ENCODE measurements at places on chromosomes 5 and 9.
A peak's percentile ranks its signal among the peaks of the same experiment; 100 is the strongest.

GRCh38 chr9:32258482-32258881 lies 126.0 kb upstream of the ACO1 start:
- DNase-seq: no peak

DNA sequence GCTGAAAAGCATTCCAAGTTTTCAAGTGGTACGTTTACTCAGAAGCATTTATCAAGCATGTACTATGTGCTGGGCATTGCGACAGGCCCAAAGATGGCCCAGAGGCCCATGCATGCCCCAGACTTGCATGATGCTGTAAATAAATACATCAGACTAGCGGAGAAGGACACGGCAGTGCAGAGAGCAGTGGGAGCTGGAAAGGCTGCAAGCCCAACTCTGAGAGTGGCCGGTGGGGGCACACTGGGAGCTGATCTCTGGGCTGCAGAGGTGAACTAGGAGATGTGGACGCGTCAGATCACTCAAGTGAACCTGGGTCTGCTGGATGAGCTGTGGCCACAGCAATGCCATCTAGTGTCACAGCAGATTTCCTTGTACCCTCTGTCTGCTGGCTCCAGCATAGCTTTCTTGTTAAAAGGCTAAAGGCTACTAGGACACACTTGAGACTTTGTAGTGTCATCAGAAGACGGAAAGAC lies 246.9 kb downstream of the FANCC start:
- no peak for DNase-seq

DNA sequence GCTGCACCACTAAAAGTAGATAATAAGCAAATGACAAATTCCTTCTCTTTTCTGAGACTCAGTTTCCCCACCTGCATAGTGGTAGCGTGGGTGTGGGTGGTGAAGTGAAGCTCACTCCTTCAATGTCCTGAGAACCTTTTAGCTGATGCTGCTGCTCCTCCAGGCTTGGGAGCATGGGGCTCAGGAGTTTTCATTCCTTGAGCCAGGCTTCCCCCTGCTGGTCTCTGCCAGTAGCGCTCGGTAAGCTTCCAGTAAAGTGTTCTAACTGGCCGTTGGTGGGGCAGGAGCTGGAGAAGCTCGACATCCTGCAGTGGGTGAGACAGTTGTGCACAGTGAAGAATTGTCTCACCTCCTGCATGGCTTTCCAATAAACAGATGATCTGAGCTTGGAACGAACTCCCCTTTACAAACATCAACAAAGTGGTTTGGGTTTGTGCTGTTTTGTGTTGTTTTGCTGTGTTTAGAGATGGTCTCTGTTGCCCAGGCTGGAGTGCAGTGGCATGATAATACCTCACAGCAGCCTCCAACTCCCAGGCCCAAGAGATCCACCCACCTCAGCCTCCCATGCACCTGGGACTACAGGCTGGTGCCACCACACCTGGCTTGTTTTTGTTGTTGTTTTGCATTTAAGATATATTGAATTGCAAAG lies 34.6 kb downstream of the SPARC start:
- peak; percentile 67 for DNase-seq

DNA sequence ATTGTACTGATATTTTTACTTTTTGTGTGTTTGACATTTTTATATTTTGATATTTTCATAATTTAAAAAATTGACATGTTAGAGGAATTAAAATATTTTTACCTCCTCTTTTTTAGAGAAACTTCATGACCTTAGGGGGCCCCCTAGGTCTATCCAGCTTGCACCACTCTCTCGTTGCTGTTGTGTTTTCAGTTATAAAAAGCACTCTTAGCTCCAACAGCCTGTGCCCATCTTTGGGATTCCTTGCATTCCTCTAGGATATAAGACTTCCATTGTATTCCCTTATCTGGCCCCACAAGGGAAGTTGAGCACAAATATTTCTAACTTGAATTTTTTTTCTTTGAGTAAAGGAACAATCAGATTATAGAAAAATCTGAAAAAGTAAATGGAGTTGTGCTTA lies 245.3 kb downstream of the SH3GL2 start:
- no peak for DNase-seq

DNA sequence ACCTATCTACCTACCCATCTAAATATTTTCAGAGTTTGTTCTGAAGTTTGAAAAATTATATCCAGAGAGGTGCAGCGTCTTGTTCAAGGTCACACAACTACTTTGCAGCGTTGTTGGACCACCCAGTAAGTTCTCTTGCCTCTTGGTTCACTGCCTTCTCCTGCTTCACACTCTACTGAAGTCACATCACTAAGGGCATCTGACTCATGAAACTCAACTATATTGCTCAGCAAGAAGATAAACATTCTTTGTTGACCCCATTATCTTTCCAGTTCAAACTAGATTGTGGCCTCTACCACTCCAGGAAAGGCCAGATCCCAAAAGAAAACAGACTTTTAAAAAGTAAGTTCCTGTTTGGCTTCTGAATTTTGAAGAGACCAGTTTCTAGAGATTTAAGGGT lies 326.9 kb downstream of the SLIT3 start:
- DNase-seq: no peak

- DNase-seq: no peak
Measured at GRCh38 chr9:26181836-26182235, 503.6 kb upstream of the TUSC1 start.

GRCh38 chr5:313265-313664 lies 8.2 kb upstream of the AHRR start:
- DNase-seq: no peak

GRCh38 chr5:171707442-171707792 lies 78.2 kb upstream of the SMIM23 start:
- no peak for DNase-seq

GRCh38 chr5:39019254-39019653 lies 54.9 kb downstream of the RICTOR start:
- DNase-seq: no peak

- no peak for DNase-seq
Measured at GRCh38 chr5:11903614-11904264, 507 bp downstream of the CTNND2 start.

DNA sequence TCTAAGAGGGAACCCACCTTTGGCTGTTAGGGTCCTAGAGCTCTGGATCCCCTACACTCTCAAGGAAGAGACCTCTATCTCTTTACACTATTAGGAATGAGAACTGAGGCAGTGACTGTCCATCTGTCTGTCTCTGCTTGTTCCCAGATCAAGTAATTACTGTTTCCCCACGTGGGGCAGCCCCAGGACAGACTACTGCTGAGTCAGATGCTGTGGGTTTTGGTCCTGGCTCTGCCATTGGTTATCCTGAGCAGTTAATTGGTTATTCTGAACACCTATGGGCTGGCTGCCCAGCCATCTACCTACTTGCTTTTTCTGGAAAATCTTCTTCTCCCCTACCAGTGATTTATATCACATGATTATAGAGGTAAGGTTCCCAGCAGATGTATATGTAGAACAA lies 33.3 kb downstream of the FBXO10 start:
- no peak for DNase-seq
